DMS153 (cell line): ENCODE measurements at places on chromosomes 13 and 19.

GRCh38 chr19:17090583-17090982, 15.0 kb downstream of the MYO9B start:
- no peak for DNase-seq

- no peak for DNase-seq
These were observed 32.5 kb upstream of the IRS2 start for GRCh38 chr13:109818886-109819285.

- peak; percentile 56 for DNase-seq
These were observed 34.7 kb downstream of the BRD4 start for GRCh38 chr19:15297416-15298224.

GRCh38 chr13:90926459-90926858, 421.0 kb upstream of the MIR17HG start:
- no peak for DNase-seq

- peak; percentile 65 for DNase-seq
These were observed 79.8 kb upstream of the FLT1 start for GRCh38 chr13:28574617-28575142.

DNA sequence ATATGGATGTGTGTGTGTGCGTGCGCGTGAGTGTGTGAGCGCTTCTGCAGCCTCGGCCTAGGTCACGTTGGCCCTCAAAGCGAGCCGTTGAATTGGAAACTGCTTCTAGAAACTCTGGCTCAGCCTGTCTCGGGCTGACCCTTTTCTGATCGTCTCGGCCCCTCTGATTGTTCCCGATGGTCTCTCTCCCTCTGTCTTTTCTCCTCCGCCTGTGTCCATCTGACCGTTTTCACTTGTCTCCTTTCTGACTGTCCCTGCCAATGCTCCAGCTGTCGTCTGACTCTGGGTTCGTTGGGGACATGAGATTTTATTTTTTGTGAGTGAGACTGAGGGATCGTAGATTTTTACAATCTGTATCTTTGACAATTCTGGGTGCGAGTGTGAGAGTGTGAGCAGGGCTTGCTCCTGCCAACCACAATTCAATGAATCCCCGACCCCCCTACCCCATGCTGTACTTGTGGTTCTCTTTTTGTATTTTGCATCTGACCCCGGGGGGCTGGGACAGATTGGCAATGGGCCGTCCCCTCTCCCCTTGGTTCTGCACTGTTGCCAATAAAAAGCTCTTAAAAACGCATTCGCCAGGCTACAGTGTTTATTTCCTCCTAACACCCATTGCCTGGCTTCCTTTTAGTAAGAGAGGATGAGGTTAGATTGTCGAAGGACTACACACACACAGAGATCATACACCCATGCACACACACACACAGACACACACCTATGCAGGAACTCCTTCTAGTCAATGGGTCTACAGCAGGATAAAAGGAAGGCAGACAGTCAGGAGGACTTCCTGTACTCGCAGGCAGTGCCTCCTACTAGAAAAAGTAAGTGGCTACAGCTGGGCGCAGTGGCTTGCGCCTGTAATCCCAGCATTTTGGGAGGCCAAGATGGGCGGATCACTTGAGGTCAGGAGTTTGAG, 7.1 kb downstream of the FOSB start:
- DNase-seq: no peak

GRCh38 chr13:23579896-23580683, 9.9 kb downstream of the TNFRSF19 start:
- no peak for DNase-seq

DNA sequence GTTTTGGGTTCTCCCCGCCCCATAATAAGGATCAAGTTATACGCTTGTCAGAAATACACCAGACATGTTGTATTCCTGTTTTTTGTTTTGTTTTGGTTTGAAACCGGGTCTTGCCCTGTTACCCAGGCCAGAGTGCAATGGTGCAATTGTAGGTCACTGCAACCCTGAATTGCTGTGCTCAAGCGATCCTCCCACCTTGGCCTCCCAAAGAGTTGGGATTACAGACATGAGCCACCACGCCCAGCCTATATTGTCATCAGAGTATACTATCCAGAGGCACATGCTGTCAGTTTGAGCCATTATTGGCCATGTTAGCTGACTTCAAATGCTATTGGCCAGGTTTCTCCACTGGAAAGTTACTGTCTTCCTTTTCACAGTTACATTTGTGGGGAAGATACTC, 9.8 kb downstream of the SAFB start:
- DNase-seq: no peak

DNA sequence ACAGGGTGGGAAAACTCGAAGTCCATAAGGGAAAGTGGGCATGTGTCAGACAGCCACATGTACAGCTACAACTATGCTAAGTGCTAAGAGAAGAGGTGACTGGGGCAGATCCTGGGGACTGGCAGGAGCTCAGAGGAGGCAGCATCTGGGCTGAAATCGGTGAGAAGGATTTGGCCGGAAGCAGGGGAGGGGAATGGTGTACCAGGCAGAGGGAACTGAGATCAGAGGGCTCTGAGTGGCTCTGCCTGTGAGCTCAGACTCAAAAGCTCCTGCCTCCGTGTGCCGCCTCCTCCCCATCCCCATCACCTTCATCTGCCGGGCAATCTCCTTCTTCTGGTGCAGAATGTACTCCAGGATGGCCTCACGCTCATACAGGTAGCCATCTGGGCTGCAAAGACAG, 21.8 kb downstream of the NOSIP start:
- DNase-seq: no peak

DNA sequence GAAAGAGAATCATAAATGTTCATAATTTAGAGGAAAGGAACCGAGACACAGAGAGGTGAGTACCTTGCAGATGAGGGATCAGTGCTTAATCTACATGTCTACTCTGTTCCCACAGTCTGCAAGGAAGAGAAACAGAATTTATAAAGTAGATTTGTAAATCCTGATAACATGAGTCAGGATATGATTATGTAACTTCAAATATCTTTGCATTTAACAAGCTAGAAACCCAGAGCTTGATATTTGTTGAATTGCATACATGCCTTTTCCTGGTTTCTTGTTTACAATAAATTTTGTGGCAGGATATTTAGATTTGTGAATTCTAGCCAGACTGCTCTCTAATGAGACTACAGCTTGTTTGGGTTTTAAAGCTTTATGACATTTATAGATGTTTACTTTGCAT, 219.2 kb downstream of the ENOX1 start:
- DNase-seq: no peak

DNA sequence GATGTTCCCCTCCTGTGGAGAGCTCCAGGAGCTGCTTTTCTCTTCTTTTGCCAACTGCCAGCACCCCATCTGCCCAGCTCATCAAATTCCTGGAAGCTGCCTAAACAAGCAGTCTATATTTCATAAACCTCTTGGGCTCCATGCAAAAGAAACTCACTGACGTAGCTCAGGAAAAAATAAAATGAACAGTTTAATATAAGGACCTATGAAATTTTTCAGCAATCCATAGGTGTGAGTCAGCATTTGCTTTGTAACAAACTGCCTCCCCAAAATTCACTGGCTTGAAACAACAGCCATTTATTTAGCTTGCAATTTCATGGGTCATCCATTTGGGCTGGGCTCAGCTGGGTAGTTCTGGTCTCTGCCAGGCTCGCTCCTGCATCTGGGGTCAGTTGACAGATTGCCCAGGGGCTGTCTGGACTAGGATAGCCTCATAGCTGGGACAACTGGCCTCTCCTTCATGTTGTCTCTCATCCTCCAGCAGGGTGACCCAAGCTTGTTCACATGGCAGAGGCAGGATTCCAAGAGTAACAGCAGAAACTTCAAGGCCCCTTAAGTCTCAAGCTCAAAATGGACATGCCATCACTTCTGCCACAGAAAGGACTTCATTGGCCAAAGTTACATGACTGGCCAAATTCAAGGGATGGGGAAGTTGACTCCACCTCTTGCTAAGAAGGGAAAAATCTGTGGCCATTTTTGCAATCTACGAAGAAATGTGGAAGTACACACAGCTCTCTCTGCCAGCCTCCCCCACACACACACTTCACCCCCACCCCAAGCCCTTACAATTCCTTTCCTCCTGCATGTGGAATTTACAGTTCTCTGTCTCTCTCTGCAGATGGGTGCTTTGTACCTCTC, 7.9 kb upstream of the PVR start:
- DNase-seq: no peak

DNA sequence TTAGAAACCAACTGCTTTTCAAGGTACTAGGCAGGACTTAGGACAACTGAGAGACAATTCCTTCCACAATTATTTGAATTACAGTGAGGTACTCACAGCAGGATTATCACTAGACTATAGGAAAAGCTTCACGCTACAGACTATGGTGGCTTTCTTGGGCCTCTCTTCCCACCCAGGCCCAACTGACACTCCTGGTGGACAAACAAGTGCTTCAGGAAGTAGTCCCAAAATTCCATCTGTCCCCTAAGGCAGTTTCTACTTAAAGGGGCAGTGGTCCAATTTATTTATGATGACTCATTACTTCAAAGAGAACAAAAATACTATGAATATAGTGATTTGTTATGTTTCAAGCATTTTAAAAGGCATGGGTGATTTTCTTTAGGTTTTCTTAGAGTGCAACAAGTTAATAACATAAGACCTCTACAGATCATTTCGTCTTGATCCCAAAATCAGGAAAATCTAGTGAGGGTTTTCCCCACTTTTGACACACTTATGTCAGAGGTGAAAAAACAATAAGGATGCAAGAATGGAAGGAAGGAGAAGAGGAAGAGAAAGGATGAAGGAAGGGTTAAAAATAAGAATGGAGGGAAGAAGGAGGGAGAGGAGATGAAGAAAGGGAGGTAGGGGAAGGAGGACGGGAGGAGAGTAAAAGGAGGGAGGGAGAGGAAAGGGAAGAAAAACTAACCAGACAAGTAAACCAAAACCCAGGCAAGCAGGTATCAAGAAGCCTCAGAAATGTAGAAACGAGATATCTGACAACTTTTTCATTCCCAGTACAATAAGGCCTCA, 100.7 kb downstream of the SERP2 start:
- peak; percentile 22 for DNase-seq
